K562 (cell line): ENCODE measurements at places on chromosomes 1 and 21.

GRCh38 chr1:167515461-167515860 is 2.9 kb downstream of the CD247 start:
- no peak overlapping the region for H3K27ac ChIP-seq
- peaks cover 19% of the 10 kb centered on the region for H3K27me3 ChIP-seq
- DNase-seq = no peak
- no peak overlapping the region for H3K4me3 ChIP-seq
- H3K4me1 ChIP-seq = peaks cover 12% of the 10 kb centered on the region; the same call in 2 of the 3 replicates
- no peaks in the 10 kb centered on the region for H3K36me3 ChIP-seq

DNA sequence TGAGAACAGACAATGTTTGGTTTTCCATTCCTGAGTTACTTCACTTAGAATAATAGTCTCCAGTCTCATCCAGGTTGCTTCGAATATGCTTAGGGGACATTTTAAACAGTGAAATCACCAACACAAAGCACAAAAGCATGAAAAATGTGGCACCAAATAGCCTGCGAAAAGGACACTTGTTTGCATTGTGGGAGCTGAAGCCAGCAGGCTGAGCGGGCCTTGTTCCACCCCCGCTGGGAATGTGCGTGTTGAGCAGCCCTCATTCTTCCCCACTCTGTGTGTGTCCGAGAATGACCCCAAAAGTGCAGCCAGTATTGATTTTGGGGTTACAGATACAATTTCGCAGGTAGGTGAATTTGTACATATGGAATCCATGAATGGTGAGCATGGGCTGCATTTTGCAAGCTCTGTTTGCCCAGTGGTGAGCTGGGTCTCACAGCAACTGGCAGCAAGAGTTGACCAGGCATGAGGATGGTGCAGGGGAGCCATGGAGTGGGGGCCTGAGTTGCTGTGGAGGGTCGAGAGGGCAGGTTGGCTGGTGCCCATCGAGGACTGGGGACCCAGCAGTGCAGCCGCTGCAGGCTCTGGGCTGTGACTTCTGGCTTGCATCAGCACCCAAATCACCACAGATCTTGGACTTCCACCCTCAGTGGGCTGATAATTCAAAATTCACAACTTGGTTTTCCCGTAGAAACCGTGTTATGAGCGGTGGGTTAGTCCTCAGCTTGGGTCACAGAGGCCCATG is 29.4 kb downstream of the NENF start:
- peaks cover 41% of the 10 kb centered on the region for H3K27me3 ChIP-seq
- peaks cover 10% of the 10 kb centered on the region for H3K4me1 ChIP-seq
- no peaks in the 10 kb centered on the region for H3K36me3 ChIP-seq

GRCh38 chr1:209927466-209927865 is 10.6 kb upstream of the SYT14 start:
- no peaks in the 10 kb centered on the region for H3K4me1 ChIP-seq
- H3K36me3 ChIP-seq = no peaks in the 10 kb centered on the region
- DNase-seq = no peak
- H3K4me3 ChIP-seq = no peak overlapping the region
- no peaks in the 10 kb centered on the region for H3K27me3 ChIP-seq

GRCh38 chr1:42680921-42681683 is 1.1 kb upstream of the YBX1 start:
- no peaks in the 10 kb centered on the region for H3K27me3 ChIP-seq
- peak; percentile 48 for DNase-seq
- H3K27ac ChIP-seq = peak overlapping the region; percentile 95
- H3K4me1 ChIP-seq = peaks cover 20% of the 10 kb centered on the region; the same call in 2 of the 3 replicates
- peaks cover 46% of the 10 kb centered on the region for H3K36me3 ChIP-seq

DNA sequence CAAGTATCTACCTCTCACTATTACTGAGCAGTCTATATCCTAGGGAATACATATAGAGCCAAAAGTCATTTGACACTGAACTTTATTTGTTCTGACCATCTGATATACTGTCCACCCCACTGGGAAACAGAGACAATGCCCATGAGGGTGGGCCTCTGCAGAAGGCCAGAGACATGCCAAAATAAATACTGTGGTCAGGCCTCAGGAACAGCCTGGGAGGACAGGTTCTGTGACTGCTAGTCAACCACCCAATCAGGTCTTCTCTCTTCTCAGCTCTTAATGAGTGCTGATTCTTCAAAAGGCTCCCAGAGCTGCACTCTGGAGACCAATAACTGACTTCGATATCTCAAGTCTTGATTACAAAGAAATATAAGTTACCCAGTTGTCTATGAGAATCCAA is 5.5 kb upstream of the ANKRD35 start:
- H3K4me1 ChIP-seq = peaks cover 19% of the 10 kb centered on the region
- no peaks in the 10 kb centered on the region for H3K27me3 ChIP-seq
- H3K27ac ChIP-seq = no peak overlapping the region

DNA sequence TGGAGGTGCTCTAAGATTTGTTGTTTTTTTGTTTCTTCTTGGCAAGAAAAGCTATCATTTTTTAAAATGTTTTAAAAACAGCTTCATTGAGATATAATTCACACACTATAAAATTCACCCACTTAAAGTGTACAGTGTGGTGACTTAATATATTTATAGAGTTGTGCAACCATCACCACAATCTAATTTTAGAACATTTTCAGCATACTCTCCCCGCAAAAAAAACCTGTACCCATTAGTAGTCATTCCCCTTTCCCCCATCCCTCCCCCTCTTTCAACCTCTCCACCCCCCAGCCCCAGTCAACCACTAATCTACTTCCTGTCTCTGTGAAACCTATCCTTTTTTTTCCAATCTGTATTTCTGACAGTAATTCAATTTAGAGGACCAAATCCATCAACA is 30.6 kb downstream of the ZC3H11B start:
- no peaks in the 10 kb centered on the region for H3K36me3 ChIP-seq
- H3K4me3 ChIP-seq = no peak overlapping the region
- H3K27me3 ChIP-seq = 0 out of 2 replicates have a peak, but pooled peaks cover 6% of the 10 kb centered on the region
- no peak for DNase-seq
- H3K4me1 ChIP-seq = no peaks in the 10 kb centered on the region

DNA sequence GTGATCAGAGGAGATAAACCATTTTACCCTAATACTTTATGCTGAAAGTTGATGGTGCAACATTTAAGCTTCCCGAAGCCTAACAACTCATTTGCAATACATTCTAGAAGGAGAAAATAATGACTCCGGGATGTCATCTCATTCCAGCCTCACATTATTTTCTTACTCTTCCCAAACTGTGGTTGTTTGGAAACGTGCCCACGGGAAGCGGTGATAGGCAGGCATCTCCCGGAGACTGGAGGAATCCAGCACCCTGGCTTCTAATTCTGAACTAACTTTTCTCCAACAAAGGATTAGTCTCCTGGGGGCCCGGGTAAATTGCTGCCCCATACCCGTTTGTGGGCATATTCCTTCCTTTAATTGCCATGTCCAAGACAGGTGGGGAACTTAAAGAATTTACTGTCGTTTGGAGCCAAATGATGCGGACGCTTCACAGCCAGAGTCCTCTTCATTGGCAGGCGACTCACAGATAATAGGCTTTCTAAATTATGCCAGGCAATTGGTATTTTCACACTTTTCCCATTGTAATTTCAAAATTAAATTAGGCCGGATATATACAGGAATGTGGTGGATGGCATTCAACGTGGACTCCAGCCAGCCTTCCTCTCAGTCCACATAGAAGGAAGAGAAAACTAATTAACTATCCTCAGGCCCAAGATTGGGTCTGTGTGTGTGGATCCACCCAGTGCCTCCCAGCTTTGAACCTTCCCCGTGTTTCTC is 278.1 kb downstream of the AJAP1 start:
- no peak overlapping the region for H3K4me3 ChIP-seq
- no peak for DNase-seq
- no peaks in the 10 kb centered on the region for H3K36me3 ChIP-seq
- H3K27ac ChIP-seq = no peak overlapping the region
- no peaks in the 10 kb centered on the region for H3K27me3 ChIP-seq
- no peaks in the 10 kb centered on the region for H3K4me1 ChIP-seq

GRCh38 chr1:245996811-245997210 is 510.3 kb downstream of the SMYD3 start:
- no peaks in the 10 kb centered on the region for H3K27me3 ChIP-seq
- peaks cover 3% of the 10 kb centered on the region; the same call in 1 of the 2 replicates for H3K4me1 ChIP-seq
- no peak for DNase-seq
- no peak overlapping the region for H3K27ac ChIP-seq
- H3K36me3 ChIP-seq = no peaks in the 10 kb centered on the region

- H3K27ac ChIP-seq = no peak overlapping the region
- H3K36me3 ChIP-seq = no peaks in the 10 kb centered on the region
- H3K4me3 ChIP-seq = no peak overlapping the region
- no peak for DNase-seq
- H3K27me3 ChIP-seq = no peaks in the 10 kb centered on the region
Observed at GRCh38 chr1:48785869-48786268, 9.2 kb upstream of the BEND5 start.

DNA sequence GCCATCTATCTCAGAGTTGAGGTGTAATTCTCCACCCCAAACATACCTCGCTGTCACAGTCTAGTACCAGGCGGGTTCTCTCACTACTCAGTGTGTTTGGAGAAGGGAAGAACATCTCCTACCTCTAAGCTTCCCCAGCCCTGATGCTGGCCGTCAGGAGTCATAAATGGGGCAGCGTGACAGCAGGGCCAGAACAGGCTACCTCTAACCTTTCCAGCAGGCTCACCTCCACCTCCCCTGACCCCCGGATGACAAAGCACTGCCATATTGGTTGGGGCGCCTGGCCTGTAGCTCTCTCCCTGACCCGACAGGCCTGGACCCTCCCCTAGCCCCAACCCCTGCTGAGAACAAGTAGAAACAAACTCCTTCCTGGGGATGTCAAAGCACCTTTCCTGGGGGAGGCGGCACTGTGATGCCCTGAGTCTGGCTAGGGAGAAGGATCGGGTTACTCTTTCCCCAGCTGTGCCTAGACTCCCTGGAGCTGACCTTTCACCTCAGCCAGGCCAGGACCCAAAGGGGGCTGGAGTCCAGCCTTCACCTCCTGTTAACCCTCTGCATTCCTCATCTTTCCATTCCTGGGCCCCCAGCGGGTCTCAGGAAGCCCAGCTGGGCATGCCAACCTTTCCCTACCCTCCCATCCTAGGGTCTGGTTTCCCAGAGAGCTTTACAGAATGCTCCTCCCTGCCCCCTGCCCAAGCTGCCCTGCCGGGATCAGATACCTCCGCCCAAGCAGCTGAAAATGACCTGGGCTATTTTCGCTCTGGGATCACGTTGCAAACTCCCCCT is 34.2 kb downstream of the AHDC1 start:
- H3K36me3 ChIP-seq = peaks cover 17% of the 10 kb centered on the region; the same call in 2 of the 3 replicates
- peaks cover 95% of the 10 kb centered on the region for H3K4me1 ChIP-seq
- no peak overlapping the region for H3K4me3 ChIP-seq

DNA sequence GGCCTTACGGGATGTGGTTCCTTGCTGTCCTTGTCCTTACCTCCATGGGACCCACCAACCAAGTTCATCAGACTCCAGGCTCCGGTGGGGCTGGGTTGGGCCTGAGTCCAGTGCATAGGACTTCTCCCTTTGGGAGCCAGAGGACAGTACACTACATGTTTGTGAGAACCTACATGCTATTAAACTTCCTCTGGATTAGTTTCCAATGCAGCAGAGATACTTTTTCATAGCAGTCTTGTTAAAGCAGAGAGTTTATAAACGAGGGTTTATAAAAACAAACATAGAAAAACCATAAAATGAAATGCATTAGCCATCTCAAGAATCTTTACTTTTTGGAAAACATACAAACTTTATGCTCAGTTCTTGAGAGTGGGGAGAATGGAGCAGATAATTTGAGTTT is 33.4 kb downstream of the INKA2 start:
- H3K4me1 ChIP-seq = no peaks in the 10 kb centered on the region
- H3K4me3 ChIP-seq = no peak overlapping the region
- H3K27me3 ChIP-seq = no peaks in the 10 kb centered on the region
- no peak overlapping the region for H3K27ac ChIP-seq
- DNase-seq = no peak

- H3K27me3 ChIP-seq = no peaks in the 10 kb centered on the region
- peaks cover 22% of the 10 kb centered on the region for H3K4me1 ChIP-seq
- peak; percentile 80 for DNase-seq
- no peak overlapping the region for H3K4me3 ChIP-seq
- no peaks in the 10 kb centered on the region for H3K36me3 ChIP-seq
- H3K27ac ChIP-seq = no peak overlapping the region
Observed at GRCh38 chr1:161071886-161072371, 2.2 kb upstream of the ARHGAP30 start.

DNA sequence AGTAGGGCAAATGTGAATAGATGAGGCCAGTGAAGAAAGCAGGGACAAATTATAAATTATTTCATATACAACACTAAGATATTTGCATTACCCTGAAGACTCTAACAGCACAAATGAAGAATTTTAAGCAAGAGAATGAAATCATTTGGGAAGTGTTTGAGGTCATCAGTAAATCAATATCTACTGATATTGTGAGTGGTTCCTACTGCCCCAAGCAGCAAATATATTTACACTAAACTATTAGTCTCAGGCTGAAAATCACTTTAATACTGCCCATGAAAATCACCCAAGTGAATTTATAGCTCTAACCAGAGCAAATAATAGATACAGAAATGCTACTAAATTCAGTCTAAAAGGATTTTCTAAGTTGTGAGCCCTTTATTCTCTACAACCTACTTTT is 163.6 kb downstream of the KCNT2 start:
- no peak for DNase-seq
- no peaks in the 10 kb centered on the region for H3K36me3 ChIP-seq
- H3K27ac ChIP-seq = no peak overlapping the region
- no peak overlapping the region for H3K4me3 ChIP-seq
- H3K4me1 ChIP-seq = no peaks in the 10 kb centered on the region

DNA sequence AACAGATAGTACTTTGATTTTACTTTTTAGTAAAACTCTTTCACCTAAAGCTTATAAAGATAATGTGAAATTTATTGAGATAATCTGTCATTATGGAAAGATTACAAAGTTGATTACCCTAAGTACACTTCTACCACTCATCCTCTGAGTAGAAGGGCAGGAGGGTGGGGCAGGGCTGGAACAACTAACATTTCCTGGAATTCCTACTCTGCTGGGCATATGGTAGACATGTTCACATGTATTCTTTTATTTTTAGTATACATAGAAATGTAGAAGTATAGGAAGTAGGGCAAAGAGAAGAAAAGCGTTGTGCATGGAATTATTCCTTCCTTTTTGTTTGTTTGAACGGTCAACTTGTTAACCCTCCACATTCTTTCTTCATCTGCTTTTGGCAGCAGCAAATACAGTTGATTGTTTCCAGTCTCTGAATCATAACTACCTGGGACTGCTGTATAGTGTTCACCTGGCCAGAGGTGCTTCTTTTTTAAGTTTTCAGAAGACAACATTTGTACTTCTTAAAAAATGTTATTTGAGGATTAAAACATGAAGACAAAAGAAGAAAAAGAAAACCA is 85.1 kb downstream of the POU2F1 start:
- H3K27me3 ChIP-seq = no peaks in the 10 kb centered on the region
- no peak overlapping the region for H3K27ac ChIP-seq
- DNase-seq = no peak

DNA sequence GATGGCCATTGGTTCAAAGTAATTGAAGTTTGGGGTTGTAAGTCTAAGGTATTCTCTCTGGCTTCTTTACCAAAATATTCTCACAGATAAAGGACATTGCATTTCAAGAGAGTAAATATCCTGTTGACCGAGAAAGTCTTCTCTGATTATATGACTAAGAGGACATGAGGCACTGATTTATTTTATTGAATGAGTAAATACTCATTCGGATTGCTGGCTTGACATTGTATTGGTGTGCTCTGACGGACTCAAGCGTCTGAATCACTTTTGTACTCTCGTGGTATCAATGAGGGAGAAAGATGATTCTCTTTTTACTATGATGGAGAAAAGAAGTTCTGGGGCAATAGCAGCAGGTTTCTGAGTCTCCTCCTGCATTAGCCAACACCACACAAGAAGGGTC is 205.3 kb upstream of the RRP15 start:
- no peaks in the 10 kb centered on the region for H3K27me3 ChIP-seq
- H3K4me1 ChIP-seq = no peaks in the 10 kb centered on the region
- no peak for DNase-seq
- H3K4me3 ChIP-seq = no peak overlapping the region
- H3K27ac ChIP-seq = no peak overlapping the region
- no peaks in the 10 kb centered on the region for H3K36me3 ChIP-seq
